NCI-H1092 treated with DMSO at 0.1 percent for 48 hours (cell line): ENCODE measurements at places on chromosomes 11 and 22.
A peak's percentile ranks its signal among the peaks of the same experiment; 100 is the strongest.

- DNase-seq: no peak
These were observed 318.6 kb upstream of the B3GAT1 start for GRCh38 chr11:134730561-134731212.

- DNase-seq: no peak
These were observed 100.5 kb downstream of the RASSF10 start for GRCh38 chr11:13109616-13110015.

DNA sequence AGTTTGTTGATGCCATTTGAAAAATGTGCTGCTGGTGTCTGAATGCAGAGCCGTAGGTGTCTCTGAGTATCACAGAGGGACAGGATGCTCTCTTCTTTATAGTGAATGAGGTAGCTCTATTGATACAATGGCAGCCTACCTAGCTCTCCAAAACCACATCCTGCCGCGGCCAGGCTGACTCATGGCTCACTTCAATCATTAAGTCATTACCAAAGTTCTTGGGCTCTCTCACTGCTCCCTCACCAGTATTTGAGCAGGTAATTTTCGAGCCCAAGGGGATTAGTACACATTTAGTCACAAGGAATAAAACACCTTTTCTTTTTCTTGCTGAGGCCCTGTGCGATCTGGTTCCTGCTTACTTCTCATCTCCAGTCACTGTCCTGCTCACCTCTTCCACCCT is 509.0 kb upstream of the LARGE1 start:
- DNase-seq: no peak

DNA sequence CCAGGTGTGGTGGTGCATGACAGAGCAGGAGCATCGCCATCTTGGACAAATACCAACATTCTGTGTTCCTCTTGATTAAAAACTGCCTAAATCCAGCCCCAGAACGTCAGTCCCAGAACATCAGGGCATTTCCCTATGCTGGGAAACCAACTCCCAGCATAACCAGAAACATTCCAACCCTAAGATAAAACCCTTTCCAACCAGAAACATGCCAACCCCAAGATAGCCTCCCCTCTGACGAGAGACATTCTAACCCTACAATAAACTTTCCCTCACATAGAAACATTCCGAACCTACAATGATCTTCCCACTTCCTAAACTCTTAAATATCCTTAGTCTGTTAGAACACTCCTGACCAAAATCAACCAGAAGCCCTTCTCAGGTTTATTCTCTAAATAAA is 11.6 kb downstream of the PLAAT4 start:
- no peak for DNase-seq

GRCh38 chr11:111494040-111494439 is 18.1 kb downstream of the BTG4 start:
- DNase-seq: no peak

DNA sequence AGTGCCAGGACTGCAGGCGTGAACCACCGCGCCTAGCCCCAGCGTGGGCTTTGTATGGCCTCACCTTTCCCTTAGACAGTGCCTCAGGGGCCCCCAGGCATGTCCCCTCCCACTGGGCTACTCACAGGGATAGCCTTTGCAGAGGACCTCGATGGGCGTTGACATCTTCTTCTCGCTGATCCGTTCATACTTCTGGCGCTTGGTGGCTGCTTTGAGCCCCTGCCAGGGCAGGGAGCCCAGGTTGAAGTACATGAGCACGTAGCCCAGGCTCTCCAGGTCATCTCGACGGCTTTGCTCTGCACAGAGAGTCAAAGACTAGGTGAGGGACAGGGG is 17.5 kb downstream of the CSNK1E start:
- DNase-seq: no peak

GRCh38 chr11:84634309-84634708 is 992.8 kb downstream of the DLG2 start:
- no peak for DNase-seq

GRCh38 chr11:94201004-94201465 is 72.4 kb downstream of the PANX1 start:
- no peak for DNase-seq

GRCh38 chr11:20357150-20357549 is 6.4 kb upstream of the HTATIP2 start:
- no peak for DNase-seq

DNA sequence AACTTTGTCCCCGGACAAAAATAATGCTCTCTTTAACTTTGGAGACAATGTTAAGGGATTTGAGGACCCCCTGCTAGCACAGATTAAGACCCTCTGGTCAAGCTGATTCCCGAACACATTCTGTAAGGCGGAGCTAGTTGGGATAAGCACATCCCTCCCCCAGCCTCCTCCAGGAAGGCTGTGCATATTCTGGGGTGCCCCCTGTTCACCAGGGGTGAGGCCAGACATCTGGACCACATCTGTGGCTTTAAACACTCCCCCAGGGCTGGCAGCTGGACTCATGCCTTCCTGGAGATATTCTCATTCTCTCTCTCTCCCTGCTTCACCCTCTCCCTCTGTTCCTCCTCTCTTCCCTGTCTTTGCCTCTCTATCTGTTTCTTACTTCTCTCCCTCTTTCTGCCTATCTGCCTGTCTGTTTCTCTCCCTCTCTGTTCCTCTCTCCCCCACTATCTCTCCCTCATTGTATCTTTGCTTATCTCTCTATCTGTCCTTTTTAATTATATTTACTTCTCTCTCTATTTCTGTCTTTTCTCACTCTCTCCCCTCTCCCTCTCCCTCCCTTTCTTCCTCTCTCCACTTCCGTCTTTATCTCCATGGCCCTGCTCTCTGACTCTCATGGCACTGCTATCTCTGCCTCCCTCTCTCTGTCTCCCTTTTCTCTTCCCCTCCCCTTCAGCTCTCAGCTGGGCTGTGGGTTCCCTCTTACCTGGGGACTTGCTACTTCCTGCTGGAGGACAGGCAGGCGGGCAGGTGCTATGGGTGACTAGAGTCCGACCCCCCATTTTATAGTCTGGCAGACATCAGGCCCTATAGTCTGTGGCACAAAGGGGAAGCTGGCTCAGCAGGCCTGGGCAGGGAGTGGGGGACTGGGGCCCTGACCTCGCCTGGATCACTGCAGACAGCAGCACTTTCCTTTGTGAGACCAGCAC is at the start of gene CRYBB1:
CRYBB1 (minus strand) TSS at position 757 of the 929 bp plus-strand sequence. CDS start 1,708 bp downstream, outside the sequence.
- DNase-seq: no peak

DNA sequence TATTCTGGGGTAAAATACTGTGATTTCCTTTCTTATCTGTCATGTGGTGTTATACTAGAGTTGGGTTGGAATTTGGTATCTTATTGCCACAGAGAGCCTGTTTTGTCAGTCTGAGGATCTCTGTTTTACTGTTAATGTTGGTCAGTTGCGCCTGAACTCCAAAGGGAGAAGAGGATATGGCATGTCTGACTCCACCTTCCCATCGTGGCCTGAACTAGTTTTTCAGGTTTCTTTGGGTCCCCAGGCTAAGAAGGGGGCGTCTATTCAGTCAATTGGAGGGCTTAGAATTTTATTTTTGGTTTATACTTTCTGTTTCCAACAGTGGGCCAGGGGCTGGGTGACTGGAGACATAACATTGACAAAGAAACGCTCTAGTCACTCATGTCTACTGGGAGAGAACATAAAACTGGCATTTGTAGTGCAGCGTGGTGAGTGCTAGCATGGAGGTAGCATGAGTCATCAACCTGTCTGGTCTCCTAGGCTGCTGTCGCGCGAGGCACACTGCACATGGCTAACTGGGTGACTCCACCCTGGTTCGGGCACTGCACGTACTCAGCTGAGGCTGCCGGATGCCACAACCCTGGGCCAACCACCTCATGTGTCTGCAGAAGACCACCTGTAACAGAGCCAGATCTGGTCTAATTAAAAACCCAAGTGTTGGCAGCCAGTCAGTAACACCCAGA is 120.1 kb upstream of the OR9Q1 start:
- no peak for DNase-seq

DNA sequence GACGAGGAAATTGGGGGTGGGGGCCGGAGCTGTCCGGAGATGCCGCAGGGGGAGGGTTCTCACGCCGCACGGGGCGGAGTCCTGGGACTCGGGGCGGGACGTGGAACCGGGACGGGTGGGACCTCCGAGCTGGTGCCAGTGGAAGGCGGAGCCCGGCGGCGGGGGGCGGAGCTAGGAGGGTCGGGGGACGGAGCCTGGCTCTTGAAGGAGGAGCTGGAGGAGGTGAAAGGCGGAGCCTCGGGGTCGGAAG is 271 bp downstream of the FKBP2 start:
- DNase-seq: peak; percentile 99

DNA sequence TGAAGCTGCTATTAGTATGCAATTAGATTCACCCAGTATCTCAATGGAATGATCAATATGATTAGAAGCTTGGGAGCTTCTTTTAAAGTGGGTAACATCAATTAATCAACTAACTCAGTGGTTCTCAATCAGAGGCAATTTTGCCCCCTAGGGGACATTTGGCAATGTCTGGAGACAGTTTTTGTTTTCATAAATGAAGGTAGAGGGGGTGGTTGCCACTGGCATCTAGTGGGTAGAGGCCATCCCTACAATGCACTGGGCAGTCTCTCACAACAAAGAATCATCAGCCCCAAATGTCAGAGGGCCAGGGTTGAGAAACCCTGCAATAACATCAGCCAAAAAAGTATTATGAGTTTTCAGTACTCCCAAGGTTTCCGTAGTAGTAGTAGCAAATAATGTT is 5.9 kb upstream of the AMOTL1 start:
- no peak for DNase-seq

- DNase-seq: no peak
These were observed 11.9 kb downstream of the TMEM121B start for GRCh38 chr22:17109113-17109865.

- DNase-seq: no peak
These were observed 52.1 kb upstream of the HTATIP2 start for GRCh38 chr11:20311444-20311843.

DNA sequence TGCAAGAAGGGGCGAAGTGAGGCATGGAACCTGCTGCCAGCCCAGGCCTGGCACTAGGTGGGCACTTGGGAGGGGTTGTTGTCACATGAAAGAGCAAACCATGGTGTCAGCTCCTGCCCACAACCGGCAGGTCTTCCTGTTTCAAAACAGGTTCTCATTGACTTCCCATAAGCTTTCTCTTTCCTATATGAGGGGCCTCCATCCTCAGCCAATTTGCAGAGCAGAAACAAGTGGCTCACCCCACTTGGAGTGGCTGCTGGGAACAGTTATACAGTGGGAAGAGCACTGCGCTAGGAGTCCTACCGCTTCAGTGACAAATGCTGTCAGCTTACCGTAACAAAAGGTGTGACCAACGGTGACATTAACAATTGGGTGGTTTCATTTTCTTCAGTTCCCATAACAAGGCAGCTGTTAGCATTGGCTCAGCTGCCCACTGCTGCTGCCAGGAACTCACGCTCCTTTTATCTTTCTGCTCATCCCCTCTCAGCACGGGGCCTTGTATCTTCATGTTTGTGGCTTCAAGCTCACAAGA is 10.2 kb upstream of the SSTR3 start:
- DNase-seq: no peak

DNA sequence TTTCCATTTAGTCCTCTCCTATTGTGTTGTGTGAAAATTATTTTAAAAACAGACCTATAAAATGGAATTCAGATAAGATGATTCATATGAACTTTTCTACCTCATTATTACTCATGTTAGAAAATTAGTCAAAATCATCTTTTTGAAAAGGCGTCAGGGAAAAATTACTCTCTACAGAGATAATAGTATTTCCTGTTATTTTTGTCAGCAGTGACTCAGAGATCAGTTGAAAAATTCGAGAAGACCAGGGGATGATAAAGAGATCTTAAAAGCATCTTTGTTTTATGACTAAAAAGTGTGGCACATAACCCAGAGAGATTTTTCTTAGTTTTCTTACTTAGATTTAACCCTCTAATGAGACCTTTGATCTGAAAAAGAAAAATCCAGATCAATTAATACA is 157.9 kb upstream of the CARD18 start:
- no peak for DNase-seq

DNA sequence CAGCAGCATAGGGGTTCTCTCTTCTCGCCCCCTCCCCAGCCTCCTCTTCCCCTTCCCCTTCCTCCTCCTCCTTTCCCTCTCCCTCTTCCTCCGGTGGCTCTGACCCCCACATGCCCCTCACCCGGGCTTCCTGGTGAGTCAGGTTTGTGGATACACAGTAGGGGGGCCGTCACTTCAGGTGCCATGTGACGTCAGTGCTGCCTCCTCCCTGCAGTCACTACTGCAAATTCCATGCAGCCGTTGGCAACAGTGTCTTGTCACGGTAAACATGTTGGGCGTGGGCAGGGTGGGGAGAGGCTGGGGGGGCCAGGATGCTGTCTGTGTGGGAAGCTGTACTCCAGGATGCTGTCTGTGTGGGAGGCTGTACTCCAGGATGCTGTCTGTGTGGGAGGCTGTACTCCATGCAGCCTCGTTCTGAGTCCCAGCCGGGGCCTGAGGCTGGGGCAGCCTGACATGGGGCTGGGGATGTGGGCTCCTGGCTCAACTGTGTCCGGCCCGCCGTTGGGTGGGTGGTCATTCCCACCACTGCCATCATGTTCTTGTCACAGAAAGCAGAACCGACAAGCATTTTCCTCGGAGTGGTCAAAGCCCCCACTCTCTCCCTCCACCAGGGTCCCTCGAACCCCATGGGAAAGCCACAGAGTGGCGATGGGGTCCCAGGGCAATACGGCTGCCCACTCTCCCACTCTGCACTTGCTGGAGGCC is 2.4 kb upstream of the MUC2 start:
- DNase-seq: no peak

DNA sequence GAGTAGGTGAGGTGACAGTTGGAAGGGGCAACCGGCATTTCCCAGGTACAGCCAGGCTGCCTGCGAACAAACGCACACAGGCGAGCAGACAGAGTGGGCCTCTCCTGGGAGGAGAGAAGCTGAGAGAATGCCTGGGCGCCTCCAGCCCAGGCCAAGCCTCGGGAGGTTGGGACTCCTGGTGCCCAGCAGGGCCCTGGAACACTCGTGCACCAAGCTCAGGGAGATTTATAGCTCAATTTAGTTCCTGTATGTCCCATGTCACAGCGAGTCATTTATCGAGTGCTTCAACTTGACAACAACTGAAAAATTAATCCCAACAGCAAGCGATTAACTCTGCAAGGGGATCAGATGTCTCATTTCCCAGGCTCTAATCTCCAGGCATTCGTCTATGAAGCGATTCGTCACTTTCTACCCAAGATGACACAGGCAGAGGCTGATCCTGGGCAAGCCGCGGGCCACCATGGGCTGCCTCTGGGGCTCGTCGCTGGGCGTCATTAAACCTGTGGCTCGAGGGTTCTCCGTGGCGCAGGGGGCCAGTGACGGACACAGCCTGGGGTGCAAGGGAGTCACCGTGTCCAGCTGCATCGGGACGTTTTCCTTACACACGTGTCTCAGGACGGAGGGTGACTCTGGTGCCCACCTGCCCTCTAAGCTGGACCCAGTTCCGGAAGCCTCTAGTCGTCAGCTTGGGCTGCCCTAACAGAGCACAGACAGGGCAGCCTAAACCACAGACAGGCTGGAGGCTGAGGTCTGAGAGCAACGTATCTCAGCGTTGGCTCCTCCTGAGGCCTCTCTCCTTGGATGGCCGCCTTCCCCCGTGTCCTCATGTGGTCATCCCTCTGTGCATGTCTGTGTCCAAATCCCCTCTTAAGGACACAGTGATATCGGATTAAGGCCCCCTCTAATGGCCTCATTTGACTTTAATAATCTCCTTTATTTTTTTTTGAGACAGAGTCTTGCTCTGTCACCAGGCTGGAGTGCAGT is 154.1 kb downstream of the CTTN start:
- no peak for DNase-seq

- DNase-seq: no peak
These were observed 10.1 kb upstream of the MRPL23 start for GRCh38 chr11:1936781-1937615.
